GM04504 (cell line): ENCODE measurements at places on chromosomes 6 and 20.
A peak's percentile ranks its signal among the peaks of the same experiment; 100 is the strongest.

DNA sequence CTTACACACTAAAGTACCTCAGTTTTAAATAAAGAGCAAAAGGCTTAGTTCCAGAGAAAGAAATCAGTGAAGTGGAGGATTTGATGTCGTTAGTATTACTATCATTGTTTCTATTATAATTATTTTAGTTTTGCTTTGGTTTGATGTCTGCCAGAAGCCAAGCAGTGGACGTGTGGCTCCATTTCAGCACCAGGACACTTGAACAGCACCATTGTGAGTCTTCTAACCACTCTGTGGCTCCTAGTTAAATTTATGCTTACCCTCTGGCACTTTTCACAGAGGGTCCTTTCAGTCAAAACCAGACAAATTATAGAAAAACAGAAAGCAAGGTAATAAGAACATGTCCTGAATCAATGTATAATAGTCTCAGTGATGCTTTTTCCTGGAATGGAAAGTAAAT lies 3.4 kb downstream of the COL9A1 start:
- DNase-seq, result no peak

DNA sequence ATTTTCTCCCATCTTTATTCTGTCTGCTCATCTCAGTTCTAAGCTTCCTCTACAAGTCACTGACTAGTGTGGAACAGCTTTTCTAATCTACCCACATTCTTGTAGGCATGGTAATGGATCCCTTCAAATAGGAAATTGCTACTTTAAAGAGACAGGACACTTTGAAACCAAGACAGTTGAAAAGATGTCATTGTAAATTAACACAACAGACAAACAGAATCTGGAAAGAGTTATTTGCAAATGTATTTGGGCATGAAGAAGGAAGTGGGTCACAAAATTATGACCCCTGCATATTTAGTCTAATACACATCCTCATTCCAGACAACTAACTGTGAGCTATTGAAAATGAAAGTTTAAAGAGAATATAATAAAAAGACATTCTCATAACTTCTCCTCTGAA lies 298.2 kb upstream of the MARCKS start:
- DNase-seq, result peak; percentile 46

- no peak for DNase-seq
Observed at GRCh38 chr20:43900496-43900895, 14.2 kb upstream of the TOX2 start.

- no peak for DNase-seq
Observed at GRCh38 chr6:128117916-128118315, 217.1 kb upstream of the THEMIS start.

- no peak for DNase-seq
Observed at GRCh38 chr6:52423971-52424381, 3.8 kb downstream of the EFHC1 start.

DNA sequence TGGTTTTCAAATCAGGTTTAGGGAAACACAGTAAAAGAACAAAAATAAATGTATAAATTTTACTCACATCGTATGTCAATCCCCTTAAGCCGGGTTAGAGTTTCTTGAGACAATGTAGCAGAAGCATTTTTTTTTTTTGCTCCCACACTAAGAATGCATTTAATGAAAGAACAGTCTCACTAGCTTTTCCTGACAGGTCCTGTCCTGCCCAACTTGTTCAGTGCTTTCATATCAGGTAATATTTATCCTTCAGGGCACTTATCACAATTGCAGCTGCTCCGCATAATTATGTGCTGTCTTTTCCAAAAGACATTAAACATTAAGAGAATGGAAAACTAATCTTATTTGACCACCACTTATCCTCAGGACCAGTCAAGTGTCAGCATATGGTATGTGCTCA lies 632.0 kb downstream of the HTR1B start:
- DNase-seq, result no peak

DNA sequence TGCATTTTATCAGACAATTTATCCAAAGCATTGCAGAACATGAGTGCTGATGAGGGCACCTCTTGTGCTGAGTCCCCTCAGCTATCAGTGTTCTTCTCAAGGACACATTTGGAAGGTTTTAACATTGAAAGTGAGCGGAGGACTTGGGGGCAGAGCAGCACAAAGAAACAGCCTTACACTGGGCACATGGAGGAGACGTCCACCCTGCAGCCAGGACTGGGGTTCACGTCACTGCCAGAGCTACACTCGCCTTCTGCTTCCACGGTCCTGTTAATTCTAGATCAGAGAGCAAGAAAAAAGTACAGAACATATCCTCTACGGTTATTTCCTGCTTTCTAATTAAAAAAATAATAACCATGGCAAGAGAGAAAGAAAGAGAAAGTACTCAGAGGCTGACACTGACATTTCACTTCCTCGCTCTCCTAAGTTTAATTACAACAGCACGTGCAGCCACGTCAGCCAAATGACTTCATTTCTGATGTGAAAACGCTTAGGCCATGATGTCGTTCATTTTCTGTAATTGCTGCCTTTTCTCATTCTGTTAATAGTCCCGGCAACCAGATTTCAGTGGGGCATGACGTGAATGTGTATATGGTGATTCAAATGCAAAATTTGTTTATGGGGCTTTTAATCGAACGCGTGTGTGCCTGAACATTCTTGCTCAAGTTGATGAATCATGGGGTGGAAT lies 5.1 kb downstream of the PRND start:
- DNase-seq, result peak; percentile 66

DNA sequence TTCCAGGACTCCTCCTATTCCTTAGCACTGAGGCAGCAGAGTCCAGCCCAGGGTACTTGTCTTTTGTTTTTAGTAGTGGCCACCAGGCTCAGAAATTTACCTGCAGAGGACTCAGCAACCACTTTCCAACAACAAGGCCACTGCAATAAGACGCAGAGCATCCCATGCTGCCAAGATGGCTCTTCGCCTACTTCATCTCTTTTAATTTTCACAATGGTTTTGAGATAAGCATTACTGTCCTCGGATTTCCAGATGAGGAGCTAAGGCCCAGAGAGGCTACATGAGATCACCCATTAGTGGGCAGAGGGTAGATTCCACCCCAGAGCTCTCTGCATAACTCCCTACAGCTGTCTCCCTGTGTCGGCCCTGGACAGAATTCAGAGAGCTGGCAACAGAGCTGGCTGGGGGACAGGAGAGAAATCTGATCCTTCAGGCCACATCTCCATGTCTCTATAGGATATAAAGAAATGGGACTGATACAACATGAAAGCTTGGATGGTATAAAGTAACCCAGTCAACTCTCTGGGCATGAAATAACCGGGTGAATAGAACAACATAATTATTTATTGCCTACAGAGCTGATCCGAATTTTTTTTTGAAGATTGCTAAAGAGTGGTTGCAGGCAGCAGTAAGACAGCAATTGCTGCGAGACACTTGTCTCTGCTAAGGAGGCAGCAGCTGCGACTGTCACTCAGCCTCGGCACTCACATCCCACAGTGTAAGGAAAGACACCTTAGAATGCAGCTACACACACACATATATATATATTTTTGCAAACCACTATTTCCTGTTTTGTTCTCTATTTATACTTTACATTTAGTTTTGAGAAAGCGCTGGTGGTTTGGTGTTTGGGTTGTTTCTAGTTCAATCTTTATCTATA lies 37.2 kb downstream of the SCML4 start:
- no peak for DNase-seq

DNA sequence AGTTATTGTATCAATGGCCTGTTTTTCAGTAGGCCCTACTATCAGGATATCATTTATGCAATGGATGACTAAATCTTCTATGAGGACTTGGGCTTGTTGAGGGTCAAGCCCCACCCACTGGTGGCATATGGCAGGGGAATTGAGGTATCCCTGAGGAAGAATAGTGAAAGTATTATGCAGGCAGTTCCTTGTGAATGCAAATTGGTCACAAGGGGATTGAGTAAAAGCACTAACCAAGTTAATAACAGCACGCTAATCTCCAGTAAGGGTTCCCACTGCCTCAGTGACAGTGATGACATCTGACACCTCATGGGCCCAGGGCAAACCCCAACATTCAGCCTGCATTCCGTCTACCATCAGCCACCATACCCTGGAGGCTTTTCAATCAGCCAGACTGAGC lies 14.9 kb downstream of the BPIFA1 start:
- DNase-seq, result no peak
